Omental fat pad (tissue), 4 donors: ENCODE measurements at places on chromosomes 16 and 17. TPM values are rescaled to one million over a fixed set of nuclear protein-coding genes. Genes with fewer than 3 reads are reported as not detected.

Gene RFNG
- 51.3 TPM for total RNA-seq

DNA sequence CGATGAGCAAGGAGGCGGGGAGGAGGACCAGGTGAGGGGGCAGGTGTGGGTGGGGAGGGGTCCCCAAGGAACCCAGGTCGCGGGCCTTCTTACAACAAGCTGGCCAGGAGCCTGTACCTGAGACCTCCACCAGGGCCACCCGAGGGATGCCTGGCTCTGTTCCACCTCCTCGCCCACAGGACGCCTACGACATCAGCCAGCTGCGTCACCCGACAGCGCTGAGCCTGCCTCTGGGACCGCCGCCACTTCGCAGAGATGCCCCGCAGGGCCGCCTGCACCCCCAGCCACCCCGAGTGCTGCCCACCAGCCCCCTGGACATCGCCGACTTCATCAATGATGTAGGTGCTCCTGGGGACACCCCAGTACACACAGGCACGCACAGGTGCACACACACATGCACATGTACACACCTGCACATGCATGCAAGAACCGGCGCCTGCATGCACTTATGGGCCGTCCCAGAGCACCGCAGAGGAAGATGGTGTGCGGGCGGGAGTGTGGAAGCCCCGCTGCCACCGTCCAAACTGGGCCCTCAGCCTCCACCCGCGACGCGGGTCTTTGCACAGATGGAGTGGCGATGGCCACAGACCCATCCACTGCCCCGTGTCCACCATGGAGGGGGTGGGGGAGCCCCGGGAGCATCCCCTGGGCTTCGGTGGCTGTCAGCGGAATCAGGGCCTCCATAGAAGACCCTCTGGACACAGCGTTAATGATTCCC, 6.6 kb downstream of the SLC22A31 start:
- no peak for DNase-seq

Gene SLC5A2
- not detected for total RNA-seq

GRCh38 chr17:45277992-45278391, 16.1 kb upstream of the SPATA32 start:
- DNase-seq = no peak

DNA sequence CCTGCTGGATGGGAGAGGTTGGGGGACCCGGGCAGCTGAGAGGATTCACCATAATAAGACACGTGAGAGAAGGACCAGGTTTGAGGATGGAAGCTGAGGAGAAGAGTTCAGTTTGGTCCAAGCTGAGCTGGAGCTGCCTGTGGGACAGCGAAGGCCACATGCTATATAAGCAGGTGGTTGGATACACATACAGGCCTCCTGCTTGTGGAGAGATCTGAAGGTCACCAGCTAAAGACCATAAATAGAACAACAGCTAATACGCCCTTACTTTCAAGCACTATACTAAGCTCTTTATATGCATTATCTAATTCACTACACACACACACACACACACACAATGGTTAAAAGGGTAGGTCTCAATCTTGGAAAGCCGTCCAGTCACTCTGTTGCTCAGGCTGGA, 32.1 kb downstream of the DUSP14 start:
- DNase-seq = no peak
